ENCODE measurements at places on chromosomes 5 and 9.

- DNase-seq = peak; percentile 60
Measured at GRCh38 chr9:70411930-70412831, 2.3 kb downstream of the KLF9 start.

GRCh38 chr9:123488722-123489321, 132.8 kb downstream of the CRB2 start:
- no peak for DNase-seq

GRCh38 chr5:127386557-127386956, 96.0 kb downstream of the MEGF10 start:
- no peak for DNase-seq

DNA sequence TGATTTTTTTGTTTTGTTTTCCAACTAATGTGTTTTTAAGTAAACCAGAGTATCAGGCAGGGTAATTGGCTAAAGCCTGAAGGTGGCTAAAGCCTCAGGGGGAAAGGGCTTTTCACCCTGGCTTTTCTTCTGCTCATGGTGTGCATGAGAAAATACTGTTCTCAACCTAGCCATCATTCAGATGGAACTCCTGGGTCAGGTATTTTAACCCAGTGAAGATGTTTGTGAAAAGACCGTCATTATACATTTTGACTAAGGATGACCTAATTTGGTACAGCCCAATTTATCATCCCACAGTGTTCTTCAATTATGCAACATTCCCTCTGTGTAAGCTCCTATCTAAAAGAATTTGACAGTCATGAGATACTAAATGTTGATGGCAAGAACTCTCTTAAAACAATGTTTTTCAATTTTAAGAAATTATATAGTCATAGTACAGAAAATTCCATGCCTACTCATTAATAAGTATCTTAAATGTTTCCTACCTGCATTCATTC, 209.5 kb upstream of the TARS1 start:
- no peak for DNase-seq

DNA sequence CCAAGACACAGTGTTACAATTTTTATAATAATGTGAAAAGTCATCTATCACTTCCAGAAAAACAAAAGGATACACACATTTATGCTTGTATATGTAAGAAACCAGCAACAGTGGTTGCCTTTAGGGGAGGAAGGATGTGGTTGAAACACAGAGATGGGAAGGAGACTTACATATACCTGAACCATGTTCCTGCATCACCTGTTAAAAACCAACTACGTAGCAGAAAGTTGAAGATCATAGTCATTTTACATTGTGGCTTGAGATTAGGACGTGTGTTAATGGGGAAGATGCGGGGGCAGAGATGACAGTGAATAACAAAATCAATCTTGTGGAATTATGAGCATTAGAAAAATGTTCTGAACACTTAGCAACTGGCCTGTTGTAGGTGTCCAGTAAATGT, 307.3 kb downstream of the MLLT3 start:
- DNase-seq = no peak

- no peak for DNase-seq
Measured at GRCh38 chr9:1320607-1321195, 270.5 kb downstream of the DMRT2 start.

- no peak for DNase-seq
Measured at GRCh38 chr5:97508864-97509263, 325.8 kb upstream of the RIOK2 start.

DNA sequence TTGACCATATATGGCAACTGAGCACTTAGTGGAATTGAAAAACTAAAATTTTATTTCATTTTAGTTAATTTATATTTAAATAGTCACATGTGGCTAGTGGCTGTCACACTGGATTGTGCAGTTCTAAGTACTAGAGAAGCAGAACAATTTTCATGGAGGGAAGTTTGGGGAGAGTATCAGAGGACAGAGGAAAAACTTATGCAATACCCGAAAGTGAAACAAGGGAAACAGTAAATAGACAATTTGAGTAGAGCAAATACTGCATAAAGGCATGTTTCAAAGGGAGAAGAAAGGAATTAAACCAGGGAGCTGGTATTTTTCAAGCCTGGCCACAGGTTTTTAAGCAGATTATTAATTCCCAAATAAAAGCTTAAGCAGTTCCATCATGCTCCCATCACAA, 590.5 kb upstream of the RORB start:
- DNase-seq = no peak

- no peak for DNase-seq
Measured at GRCh38 chr9:86903734-86904085, 43.6 kb downstream of the GAS1 start.

GRCh38 chr9:82022121-82022520, 33.5 kb downstream of the SPATA31D1 start:
- no peak for DNase-seq

DNA sequence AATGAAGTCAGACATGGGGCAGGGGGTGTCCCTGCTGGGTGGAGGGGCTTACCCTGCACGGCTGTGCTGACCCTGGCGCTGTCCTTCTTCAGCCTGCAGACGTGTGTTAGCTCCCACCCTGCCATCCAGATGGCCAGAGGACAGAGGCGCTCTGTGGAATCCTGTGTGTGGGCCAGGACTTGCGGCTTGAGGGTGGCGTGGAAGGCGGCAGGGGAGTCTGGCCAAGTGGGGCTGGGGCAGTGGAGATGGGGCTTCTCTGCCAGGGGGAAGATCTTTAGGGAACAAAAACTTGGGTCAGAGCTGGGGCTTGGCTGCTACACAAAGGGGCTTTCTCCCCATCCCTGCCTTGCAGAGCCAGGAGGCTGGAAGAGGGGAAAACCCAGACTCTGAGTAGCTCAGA, 46.5 kb upstream of the SYNPO start:
- no peak for DNase-seq

DNA sequence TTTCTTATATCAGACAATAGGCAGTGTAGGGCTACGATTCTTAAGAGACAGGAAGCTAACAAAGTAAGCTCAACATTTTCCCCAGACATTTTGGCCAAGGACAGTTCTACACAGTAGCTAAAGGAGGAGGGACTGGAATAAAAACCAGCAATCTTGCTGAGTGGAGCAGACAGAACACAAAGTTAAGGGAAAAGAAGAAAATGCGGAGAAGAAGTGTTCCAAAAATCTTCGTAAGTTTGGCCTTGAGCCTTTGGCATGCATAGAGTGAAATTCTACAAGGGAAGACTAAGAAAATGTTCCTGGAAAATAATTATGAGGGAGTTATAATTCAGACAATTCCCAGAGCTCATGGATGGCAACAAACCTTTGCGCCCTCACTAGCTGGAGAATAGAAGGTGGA, 748.0 kb upstream of the CTNND2 start:
- no peak for DNase-seq

DNA sequence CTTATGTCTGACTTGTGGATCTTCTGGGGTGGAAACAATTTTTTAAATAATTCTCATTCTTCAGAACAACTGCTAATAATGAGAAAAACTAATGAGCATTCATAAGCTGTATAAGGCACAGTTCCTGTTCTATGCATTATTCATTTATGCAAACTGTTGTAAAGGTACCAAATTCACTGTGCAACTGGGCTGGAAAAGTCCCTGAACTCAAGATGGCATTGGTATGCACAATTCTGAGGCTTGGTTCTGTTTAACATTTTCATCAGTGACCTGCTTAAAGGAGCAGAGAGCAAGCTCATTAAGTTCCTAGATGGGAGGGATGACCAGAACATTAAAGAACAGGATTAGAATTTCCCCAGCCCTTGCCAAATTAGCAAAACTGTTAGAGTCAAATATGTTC, 104.5 kb downstream of the RFK start:
- DNase-seq = no peak

GRCh38 chr5:33530183-33531036, 89.6 kb downstream of the TARS1 start:
- DNase-seq = no peak

DNA sequence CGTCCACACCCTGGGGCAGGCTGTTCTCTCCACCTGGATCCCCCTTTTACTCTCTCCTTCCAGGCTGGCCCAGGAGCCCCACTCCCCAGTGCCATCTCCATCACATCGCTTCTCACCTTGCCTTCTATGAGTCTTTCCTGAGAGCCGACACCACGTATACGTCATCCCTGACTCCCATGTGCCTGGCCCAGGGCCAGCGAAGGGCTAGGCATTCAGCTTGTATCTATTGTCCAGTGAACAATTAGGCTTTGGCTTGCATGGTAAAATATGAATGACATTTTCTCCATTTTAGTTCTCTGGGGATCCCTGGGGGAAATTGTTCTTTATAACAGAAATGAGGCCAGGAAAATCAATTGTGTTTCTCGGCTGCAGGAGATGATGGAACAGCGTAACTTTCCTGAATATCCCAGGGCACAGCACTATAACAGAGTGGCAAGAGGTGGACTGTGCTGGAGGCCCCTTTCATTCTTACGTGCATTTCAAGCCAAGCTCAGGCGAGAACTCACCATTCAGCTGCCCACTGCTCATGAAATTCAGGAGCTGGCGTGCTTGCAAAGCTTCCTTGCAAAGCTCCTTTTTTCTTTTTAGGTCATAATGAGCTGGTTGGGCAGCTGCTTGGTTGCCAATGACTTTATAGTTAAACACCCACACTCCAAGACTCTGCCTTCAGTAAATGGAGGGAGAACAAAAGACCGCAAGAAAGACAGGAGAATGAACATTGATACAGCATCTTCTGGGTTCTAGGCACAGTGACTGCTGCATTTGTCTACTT, 37.7 kb downstream of the NSG2 start:
- peak; percentile 70 for DNase-seq

GRCh38 chr5:140802781-140803271, 2.0 kb downstream of the PCDHA3 start:
- no peak for DNase-seq

DNA sequence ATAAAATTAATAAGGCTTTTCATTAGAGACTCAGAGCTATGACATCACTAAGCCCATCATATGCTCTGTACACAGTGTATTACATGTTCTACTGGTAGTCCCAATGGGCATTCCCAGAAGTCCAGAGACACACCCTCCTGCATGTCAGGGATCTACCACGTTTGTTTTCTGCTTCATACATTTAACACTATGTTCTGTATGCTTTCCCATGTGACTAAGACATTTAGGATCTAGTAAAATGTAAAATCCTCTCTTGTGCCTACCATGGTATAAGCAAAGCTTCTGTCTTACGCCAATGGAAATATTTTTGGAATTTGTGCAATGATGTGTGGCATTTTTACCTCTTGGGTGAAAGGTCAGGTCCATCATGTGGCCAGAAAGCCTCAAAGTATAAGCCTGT, 192.4 kb downstream of the ADAMTSL1 start:
- no peak for DNase-seq

- DNase-seq = peak; percentile 69
Measured at GRCh38 chr9:124267271-124267807, 9.6 kb downstream of the NEK6 start.

- DNase-seq = no peak
Measured at GRCh38 chr9:33202552-33203201, 35.5 kb upstream of the B4GALT1 start.

DNA sequence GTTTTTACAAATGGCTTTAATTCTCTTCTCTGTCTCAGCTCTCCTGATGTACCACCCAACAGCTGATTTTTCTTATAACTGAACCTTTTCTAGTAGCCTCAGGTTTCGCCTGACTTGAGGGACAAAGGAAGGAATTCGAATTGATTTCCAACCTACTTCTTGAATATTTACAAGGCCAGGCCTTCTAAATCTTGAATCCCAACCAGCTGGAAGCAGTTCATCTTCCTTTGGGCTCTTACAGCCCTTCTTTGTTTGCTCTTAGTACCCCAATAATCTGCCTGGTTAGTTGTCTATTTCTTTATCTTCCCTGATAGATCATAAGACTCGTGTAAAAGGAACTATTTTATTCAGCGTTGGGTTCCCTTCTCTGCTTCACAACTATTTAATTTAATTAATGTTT, 95.9 kb downstream of the NLN start:
- DNase-seq = no peak

GRCh38 chr5:677131-678101, 15.7 kb downstream of the TPPP start:
- DNase-seq = peak; percentile 41

DNA sequence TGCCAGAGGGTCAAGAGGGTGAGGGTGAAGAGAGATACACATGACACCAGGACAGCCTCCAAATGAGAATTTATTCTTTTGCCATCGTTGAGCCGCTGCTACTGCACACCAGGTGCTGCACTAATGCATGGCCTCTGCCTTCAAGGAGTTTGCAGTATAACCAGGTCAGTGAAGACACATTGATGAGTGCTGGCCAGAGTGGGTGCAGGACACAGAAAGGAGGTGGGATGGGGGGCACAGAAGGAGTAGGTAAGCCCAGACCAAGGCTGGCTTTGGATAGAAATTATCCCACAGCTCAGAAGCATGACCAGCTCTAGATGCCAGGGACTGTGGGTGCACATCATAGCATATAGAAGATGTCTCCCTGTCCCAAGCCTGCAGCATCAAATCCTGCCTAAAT, 38.0 kb downstream of the FOXI1 start:
- DNase-seq = no peak

DNA sequence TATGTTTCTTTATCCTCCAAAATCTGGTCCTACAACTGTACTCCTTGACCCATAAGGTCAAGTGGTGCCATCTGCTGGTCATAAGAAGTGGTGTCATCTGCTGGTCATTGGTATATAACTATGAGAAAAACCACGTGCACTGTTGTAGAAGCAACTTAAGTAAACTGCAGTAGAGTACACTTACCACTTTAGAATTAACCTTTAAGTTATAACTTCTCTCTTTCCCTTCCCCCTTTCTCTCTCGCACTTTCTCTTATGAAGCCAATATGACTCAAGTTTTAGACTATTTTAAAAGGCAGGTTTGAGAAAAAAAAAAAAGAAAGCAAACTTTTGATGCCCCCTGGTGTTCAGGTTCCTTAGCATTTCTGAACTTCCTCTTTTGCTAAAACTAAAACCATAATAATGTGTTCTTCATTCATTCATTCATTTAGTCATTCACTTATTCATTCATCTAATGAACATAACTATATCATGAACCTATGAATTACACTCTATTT, 12.8 kb upstream of the MTAP start:
- DNase-seq = no peak

DNA sequence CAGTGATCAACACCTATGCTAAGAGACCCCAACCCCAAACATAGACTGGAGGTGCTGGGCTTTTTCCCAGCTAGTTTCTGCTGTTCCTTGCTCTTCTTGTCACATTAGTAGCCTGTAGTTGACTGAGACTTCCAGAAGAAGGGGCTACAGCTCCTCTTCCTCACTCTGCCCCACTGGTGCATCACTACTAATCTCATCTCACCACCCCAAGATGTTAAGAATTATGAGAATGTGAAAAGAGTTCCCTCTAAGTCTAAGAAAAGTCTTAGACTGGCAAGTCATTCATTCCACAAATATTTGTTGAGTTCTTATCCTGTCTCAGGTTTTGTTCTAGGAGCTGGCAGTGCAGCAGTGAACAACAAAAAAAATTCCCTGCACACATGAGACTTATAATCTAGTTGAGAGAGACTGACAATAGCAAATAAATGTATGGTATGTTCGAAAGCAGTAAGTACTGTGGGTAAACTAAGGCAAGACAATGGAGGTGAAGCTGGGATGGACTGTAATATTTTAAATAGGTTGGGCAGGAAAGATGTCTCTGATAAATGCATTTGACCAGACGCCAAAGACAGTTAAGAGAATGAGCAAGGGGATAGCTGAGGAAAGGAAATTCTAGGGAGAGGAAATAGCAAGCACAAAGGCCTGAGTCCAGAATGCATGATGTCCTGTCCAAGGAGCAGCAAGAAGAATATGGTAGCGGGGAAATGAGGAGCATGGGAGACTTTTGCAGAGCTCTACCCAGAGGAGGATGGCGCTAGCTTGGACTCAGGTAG, 92.3 kb downstream of the PTCD2 start:
- no peak for DNase-seq

All from dorsolateral prefrontal cortex (tissue), 122 donors.